Foreskin keratinocyte (primary cell): ENCODE measurements at places on chromosomes 12 and 14.

DNA sequence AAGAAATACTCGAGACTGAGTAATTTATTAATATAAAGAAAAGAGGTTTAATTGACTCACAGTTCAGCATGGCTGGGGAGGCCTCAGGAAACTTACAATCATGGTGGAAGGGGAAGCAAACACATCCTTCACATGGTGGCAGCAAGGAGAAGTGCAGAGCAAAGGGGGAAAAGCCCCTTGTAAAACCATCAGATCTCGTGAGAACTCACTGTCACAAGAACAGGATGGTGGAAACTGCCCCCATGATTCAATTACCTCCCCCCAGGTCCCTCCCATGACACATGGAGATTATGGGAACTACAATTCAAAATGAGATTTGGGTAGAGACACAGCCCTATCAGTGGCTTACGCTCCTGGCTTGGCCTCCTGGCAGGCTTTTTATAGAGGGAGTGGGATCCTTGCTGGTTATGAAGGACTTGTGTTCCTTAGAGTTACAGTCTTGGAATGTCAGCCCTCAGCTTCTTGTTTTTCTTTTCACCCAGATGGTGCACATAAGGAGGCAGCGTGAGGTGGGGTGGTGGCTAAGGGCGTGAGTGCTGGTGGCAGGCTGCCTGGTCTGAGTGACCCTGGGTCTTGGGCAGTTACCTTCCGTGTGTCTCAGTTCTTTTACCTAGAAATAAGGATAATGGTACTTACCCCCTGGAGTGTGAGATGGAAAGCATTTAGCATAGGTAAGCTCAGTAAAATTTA is 25.7 kb downstream of the TRAF3 start:
- no peak for DNase-seq

DNA sequence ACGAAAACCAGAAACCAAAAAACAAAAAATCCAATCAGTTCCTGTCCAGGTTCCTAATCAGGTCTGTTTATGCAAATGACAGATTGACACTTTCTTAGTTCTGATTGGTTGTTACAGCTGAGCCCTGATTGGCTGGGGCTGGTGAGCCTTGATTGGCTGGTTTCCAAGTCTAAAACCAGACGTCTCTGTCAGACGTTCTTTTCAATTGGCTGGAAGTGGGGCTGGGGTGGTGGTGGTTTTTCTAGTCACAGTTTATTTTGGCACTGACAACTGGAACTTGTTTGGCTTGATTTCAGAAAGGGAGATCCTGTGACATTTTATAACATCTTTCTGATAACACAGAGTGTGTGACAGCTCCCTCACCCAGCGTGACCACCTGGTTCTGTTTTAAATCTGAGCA is 36.1 kb upstream of the PRICKLE1 start:
- DNase-seq, result no peak

DNA sequence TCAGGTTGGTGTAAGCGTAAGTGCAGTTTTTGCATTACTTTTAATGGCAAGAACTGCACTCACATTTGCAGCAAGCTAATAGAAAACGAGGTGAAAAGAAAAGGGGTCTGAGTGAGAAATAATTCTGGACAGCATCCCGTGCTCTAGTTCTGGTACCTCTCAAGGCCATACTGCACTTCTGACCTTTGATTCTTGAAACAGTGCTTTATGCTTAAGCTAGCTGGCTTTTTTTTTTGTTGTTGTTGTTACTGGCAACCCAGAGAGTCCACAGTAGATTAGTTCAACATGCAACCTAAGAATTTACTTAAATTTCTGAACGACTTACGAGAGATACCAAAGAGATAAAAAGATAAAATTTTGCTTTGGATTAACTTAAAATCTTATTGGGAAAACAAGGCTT is 75.2 kb upstream of the PRKD1 start:
- no peak for DNase-seq

- DNase-seq, result peak; percentile 53
Measured at GRCh38 chr12:80033448-80033847, 65.9 kb upstream of the OTOGL start.

DNA sequence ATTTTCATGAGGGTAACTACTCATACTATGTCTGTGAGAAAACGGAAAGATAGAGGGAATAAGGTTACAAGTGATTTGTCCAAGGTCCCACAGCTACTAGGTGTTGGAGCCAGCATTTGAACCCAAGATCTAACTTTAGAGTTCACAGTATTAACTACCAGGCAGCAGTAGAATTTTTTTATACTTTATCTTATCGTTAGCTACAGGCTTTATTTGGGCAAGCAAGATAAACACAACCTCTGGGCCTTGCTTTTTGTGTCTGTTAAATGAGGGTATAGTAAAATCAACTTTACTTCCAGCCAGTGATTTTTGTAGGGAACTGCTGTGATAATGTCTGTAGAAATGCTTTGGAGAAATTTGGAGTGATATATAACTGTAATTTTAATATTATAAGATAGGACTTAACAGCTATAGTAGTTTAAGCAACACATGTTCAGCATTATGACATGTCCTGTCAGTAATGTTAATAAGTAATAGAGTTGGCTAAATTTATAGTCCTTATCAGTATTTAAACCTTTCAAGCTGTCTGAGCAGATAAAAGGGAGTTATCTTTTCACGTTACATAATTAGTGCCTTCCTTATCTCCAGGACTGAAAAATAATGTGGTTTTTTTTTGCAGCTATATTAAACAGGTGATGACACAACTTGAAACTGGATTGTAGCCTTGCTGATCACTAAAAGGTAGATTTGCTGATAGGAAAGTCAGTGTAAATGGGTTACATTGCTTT is 12.8 kb downstream of the LEMD3 start:
- no peak for DNase-seq

GRCh38 chr12:106675651-106676435 is 93.0 kb downstream of the RFX4 start:
- DNase-seq, result no peak

- no peak for DNase-seq
Measured at GRCh38 chr14:62629176-62629725, 416.0 kb downstream of the KCNH5 start.
